ENCODE measurements at places on chromosomes 2 and 18. TPM values are rescaled to one million over a fixed set of nuclear protein-coding genes. Genes with fewer than 3 reads are reported as not detected.

GRCh38 chr2:217838409-217838831 is 164.4 kb downstream of the TNS1 start:
- H3K27me3 ChIP-seq = no peaks in the 10 kb centered on the region
- peaks cover 43% of the 10 kb centered on the region for H3K4me1 ChIP-seq
- H3K36me3 ChIP-seq = peaks cover 29% of the 10 kb centered on the region
- no peak overlapping the region for H3K4me3 ChIP-seq

DNA sequence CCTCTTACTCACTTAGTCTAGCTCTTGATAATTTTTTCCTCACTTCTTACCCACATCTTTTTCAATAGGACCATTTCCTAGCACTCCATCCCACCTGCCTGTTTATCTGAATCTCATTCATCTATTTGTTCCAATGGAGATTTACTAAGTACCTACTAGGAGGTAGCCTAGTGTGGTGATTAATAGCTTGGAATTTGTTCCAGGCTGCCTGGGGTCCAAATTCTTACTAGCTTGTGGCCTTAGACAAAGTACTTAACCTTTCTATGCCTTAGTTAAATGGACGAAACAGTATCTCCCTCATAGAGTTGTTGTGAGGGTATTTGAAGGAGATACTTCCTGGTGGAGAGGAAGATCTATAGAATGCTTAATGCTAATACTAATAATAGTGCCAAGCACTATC is 42.9 kb upstream of the SERTAD2 start:
- H3K4me3 ChIP-seq = no peak overlapping the region
- H3K4me1 ChIP-seq = no peaks in the 10 kb centered on the region
- no peaks in the 10 kb centered on the region for H3K27me3 ChIP-seq
- no peak for DNase-seq
- no peaks in the 10 kb centered on the region for H3K36me3 ChIP-seq
- H3K27ac ChIP-seq = no peak overlapping the region

GREB1 gene
- 2.7 TPM for total RNA-seq

DDX18 gene
- 65.6 TPM for total RNA-seq

- H3K36me3 ChIP-seq = no peaks in the 10 kb centered on the region
- no peaks in the 10 kb centered on the region for H3K4me1 ChIP-seq
- H3K27me3 ChIP-seq = no peaks in the 10 kb centered on the region
- no peak for DNase-seq
Observed at GRCh38 chr2:133705287-133705686, 137.0 kb upstream of the NCKAP5 start.

Measured in thyroid gland (tissue), 4 donors.